ENCODE measurements at places on chromosomes 2 and 18.

DNA sequence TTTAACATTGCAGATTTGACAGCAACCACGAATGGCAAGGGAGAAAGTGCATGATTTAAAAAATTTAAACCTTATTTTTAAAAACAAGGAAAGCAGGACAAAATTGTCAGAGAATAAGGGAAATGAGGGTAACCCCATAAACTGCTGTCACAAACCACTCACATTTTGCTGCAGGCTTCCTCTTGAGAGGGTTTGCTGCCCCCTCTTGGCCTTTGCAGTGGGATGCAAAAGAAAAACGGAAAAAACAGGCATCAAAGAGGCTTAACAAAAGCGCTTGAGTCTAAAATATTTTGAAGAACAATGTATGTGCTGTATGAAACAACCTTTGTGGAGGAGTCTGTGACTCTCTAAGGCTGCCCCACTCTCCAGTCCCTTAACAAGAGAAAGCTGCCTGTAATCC, 91.6 kb downstream of the TMX3 start:
- peak; percentile 20 for DNase-seq

- DNase-seq = no peak
These were observed 253.5 kb downstream of the DYSF start for GRCh38 chr2:71706836-71707235.

- no peak for DNase-seq
These were observed 104.7 kb downstream of the KLHL29 start for GRCh38 chr2:23489471-23490322.

DNA sequence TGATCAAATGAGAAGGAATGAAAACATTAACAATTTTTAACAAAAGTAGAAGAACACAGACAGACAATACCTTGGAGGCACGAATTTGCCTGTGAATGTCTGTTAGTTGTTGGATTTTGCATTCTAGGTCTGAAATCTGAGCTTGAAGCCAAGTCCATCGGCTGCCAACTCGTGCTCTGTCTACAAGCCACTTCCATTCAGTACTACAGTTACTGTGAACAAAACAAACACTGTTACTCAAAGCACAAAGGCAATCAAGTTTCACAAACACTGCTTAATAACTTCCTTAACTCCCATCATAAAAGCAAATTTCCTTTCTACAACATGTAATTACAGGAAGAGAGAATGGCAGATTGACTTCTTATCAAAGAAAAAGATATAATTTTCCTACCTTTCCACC, 42.2 kb downstream of the KANSL1L start:
- DNase-seq = no peak

- DNase-seq = no peak
These were observed 279.2 kb downstream of the ALPK2 start for GRCh38 chr18:58349650-58350049.

GRCh38 chr2:152602750-152603149, 114.5 kb downstream of the PRPF40A start:
- no peak for DNase-seq

- no peak for DNase-seq
These were observed 11.3 kb downstream of the MC5R start for GRCh38 chr18:13835202-13835601.

- peak; percentile 26 for DNase-seq
These were observed at the start of gene ALKAL2 for GRCh38 chr2:287911-288757. ALKAL2 (minus strand) TSS chr2:288091; CDS start chr2:287835, 256 bp downstream.

DNA sequence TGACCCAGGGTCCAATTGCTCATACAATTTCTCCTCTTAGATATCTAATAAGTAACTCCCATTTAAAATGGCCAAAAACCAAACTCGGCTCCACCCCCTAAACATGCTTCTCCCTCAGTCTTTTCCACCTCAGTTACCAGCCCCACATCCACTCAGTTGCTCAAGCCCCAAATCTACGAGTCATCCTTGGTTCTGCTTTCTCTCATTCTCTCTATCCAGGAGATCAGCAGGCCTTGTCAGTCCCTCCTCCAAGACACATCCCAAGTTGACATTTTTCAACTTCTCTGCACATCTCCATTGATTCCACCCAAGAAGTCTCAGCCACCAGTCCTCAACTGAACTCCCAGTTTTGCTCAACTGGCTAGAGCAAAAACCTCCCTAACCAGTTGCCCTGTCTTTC, 40.5 kb upstream of the RTN4 start:
- no peak for DNase-seq

All from activated T-cell treated with anti-CD3 and anti-CD28 coated beads, Interleukin-2, amount 50 U/mL, for 1 hour (primary cell).